GM10248 (cell line): ENCODE measurements at places on chromosomes 1 and 21.

DNA sequence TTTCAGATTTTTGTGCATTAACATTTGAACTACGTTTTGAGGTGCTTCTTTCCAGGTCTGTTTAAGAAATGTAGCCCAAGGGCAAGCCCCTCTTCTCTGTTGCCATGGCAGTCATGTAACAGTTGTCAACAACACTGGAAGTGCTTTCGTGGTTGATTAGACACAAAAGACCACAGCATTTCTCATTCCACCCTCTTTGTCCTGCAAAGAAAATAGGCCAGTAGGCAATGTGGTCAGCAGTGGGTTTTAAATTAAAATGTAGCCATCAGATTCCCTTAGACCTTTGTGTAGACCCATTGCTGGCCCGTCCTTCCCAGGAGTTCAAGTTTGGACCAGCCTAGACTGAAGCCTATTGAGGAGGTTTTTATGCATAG is 35.4 kb downstream of the VANGL1 start:
- no peak for DNase-seq

DNA sequence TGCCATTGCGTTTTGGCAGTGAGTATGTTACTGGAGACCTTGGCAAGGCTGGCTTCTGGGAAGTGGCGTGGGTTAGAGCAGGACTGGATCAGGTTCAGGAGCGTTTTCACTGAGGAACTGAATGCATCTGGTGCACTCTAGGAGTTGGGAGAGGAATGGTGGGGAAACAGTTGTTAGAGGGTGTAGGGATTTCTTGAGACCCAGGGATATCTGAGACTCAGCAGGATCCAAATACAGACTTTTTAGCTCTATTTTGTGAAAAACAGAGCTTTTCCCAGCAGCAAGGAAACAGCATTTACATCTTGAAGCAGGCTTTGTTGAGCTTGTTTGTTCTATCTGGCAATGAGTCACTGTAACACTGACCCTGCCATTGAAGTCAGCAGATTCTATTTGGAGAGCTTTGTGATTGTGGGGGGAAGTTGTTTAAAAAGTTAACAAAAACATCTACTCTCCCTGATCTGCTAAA is 56.9 kb upstream of the NRIP1 start:
- DNase-seq = no peak

GRCh38 chr1:234643111-234643849 is 33.3 kb upstream of the IRF2BP2 start:
- no peak for DNase-seq

- DNase-seq = no peak
Observed at GRCh38 chr21:26751305-26751704, 93.9 kb downstream of the ADAMTS1 start.

DNA sequence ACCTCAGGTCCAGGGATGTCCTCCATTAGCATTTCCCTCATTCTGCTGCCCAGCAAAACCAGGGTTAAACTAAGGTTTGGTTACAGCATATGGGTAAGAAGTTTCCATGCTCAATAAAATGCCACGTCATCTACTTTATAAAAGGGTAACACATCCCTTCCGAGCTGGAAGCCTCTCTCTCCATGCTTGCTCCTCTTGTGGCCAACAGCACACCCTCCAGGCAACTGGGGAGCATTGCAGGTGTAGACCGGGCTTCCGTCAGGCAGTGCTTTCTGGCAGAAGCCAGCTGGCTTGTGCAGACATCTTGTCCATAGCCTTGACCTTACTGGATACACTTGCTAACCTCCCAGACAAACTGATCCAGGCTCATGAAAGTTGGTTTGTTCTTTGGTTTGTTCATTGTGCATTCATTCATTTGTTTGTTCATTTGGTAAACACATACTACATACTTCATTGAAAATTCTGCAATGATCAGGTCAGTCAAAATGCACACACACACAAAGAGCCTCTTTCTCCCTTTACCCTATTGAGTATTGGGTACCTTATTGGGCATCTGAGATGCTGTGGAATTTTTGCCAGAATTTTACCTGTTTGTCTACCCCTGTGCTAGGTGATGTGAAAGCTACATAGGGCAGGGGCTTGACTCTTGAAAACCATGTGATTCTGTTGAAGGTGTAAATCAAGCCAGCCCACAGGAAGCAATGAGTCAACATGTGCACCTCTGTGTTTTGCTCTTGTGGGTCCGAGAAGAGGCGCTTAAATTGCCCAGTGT is 422.8 kb downstream of the CAMTA1 start:
- peak; percentile 57 for DNase-seq

- DNase-seq = no peak
Observed at GRCh38 chr1:206586501-206587445, 25.5 kb downstream of the EIF2D start.

- no peak for DNase-seq
Observed at GRCh38 chr1:32448773-32449456, 16.0 kb upstream of the ZBTB8B start.

GRCh38 chr1:205677167-205677566 is 3.1 kb downstream of the SLC45A3 start:
- DNase-seq = no peak

GRCh38 chr1:5432436-5432835 is 559.8 kb downstream of the NPHP4 start:
- no peak for DNase-seq

- DNase-seq = no peak
Observed at GRCh38 chr1:169964206-169964605, 70.5 kb upstream of the SCYL3 start.

DNA sequence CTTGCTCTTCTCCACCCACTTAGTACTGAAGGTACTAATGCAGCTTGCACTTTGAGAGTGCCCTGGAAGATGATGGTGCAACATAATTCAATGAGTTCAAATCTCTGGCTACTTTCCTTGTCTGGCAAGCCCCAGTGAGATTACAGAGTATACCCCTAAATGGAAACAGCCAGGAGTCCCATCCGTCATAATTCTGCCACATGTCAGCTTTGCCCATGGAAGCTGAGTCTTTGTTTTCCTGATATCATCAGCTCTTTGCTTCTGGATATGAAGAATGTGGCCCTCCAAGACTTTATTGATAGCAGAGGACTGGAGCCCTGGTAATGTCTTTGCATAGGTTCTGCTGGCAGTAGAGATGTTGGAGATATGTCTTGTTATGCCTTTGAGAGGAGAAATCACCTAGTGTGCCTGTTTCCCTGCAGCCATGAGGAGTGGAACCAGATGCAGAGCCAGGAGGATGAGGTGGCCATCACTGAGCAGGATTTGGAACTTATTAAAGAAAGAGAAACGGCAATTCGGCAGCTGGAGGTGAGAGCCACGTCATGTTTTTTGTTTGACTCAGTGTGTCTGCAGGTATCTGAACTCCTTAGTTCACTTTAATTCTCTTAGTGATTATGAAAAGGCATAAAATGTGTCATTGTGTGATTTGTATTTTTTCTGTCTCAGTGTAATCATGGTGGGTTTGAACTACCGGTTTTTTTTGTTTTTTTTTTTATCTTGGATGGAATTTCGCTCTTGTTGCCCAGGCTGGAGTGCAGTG is 18.7 kb upstream of the PPP1R8 start:
- DNase-seq = no peak

DNA sequence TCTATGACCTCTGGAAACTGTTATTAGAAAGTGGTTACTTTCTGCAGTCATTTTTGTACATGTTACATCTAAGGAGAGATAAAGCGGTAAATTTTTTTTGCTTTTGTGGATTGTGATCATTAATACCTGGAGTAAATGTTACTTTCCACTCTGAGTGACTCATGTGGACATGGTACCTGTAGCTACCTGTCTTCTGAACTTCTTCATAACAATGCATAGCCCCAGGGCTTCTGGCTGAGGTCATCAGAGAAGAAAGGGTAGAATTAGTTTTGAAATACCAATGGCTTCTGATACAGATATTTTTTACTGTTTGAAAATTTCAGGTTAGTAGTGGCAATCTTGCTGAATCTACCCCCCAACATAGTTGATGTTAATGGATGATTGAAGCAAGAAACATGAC is 489.3 kb downstream of the RWDD3 start:
- no peak for DNase-seq

DNA sequence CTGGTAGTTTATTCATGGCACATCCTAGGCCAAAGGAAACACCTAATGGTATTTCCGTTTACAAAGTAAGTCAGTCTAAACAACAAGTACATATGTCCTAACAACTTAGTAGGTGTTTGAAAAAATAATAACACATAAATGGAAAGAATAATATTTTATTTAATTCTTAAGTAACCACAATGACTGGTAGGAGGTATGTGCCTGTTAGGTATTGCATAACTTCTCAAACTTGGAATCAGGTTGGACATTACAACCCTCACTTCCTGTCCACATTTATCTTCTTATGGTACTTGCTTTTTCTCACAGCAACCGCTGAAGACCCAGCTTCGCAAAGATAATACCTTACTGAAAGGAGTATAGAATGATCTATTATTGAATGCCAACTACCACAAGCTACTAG is 64.2 kb downstream of the VPS13D start:
- no peak for DNase-seq

DNA sequence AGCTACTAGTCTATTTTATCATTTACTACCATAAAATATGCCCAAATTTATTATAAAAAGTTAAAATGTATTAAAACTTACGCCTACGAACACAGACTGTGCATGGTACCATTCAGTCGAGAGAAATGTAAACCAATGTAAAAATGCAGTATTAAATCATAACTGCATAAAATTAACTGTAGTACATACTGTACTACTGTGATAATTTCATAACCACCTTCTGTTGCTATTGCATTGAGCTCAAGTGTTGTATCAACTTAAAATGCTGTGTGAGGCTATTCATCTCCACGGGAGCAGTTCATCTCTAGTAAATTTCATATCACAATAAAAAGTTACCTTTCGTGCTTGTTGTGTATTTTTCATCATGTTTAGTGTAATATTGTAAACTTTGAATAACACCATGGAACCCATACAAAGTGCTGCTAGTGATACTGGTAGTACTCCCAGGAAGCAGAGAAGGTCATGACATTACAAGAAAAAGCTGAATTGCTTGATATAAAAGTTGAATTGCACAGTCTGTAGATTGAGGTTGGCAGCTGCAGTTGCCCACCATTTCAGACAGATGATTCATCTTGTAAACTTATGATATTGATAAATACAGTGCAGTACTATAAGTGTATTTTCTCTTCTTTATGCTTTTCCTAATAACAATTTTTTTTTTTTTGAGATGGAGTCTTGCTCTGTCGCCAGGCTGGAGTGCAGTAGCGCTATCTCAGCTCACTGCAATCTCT is 19.0 kb upstream of the CENPF start:
- DNase-seq = no peak

GRCh38 chr1:31843506-31843905 is 27.7 kb upstream of the SPOCD1 start:
- no peak for DNase-seq

GRCh38 chr1:25679171-25679570 is 62.6 kb downstream of the MAN1C1 start:
- no peak for DNase-seq

- DNase-seq = no peak
Observed at GRCh38 chr1:159532922-159533321, 2.9 kb downstream of the OR10J5 start.

DNA sequence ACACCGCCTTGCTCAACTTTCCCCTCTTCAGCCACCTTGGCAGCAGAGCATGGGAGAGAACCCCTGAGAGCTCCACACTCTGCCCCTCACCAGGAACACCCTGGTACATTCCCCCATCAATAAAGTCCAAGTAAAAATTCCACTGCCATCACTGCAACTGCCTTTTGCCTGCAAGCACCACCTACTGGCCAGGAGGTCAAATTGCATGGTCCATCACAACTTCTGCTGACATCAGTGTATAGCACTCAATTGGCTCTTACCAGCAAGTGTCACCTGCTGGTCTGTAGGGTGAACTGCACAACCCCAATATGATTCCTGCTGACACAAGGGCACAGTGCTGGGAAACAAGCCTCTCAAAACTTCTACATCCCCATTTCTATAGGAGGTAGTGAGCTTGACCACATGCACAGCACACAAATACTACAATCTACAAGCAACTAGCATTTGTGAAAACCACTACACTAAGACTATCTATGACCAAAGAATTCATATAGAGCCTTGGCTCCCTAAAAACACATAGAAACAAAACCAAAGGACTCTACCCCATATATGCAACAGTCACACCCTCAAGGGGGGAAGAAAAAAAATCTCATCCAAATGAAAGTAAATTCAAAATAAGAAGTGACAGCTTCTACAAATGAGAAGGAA is 69.2 kb downstream of the FASLG start:
- peak; percentile 26 for DNase-seq

- DNase-seq = no peak
Observed at GRCh38 chr1:201430776-201431175, 9.2 kb upstream of the TNNI1 start.

DNA sequence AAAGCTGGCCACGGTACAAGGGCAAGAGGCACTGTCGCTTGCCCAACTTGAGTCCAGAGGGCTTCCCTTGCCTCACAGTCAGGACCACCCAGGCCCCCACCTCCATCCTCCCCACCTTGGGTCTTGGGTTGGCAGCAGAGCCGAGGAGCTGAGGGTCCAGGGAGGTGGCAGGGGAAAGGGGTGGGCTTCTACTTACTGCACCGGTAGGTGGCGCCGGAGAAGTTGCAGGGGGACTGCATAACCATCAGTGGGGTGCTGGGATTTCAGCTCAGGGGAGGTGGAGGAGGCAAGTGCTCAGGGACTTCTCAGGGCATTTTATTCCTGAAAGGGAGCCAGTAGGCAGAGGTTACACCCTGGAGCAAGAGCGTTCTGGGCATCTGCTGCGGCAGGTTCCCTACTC is 44.0 kb downstream of the TRIM62 start:
- no peak for DNase-seq

DNA sequence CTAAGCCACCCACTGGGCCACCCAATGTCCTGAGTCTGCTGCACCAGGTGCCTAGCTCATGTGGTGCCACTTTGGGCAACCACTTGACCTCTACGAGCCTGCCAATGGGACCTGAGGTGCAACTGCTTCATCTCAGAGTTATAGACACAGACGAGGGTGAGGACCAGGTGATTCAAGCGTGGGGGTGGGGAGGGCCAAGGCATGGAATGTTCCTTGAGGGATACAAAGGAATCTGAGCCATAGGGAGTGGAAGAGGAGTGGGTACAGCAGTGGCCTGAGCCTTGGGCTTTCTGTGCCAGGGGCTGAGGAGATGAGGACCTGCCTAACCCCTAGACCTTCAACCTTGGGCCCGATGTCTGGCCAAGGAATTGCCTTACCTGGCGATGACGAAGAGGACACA is 209.1 kb downstream of the GRIK3 start:
- DNase-seq = no peak

- DNase-seq = no peak
Observed at GRCh38 chr1:3553166-3553939, 58.0 kb downstream of the MEGF6 start.

DNA sequence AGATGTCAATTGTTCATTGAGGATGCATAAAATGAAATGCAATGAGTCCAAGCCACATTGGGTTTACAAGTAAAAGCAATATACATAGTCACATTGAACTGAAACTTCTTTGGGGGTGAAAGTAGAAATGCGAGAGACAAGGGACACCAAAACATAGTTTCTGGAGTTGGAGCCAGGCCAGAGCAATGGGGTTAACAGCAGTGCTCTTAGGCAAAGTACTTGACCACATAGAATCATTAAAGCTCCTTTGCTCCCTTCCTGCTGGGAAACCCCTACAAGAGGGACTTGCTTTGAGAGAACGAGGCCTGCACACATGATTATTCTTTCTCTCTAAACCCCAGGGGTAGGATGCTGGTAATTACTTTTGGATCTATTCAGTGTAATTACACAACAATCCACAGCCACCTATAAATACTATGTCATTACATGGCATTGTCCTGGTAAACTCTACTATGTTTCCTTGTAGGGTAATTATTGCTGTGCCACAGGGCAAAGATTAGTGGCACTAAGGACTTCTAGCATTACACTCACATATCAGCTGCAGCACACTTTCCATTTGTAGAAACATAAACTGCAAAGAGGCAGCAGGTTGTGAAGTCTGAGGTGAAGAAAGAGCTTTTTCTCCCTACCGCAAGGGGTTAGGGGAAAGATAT is 421.6 kb upstream of the PBX1 start:
- DNase-seq = no peak

- DNase-seq = no peak
Observed at GRCh38 chr1:198699167-198700015, 60.6 kb downstream of the PTPRC start.
